ENCODE measurements at places on chromosomes 4 and X.

DNA sequence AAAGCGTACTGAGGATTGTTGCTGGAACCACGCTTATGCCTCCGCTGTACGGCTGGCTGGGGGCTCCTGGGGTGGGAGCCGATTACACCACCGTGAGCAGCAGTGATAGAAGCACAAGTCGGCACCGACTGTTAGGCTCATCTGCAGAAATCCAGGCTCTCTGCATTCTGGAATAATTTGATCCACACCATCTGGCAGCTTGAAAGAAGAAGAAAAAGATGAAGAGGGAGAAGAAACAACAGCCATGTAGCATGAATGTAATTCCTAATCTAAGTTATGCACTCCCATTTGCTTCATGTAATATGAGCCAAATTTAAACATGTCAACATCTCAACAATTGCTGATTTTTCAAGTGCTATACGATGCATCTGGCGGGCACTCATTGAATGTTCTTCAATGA lies 84.6 kb upstream of the DHX15 start:
- no peak for DNase-seq

DNA sequence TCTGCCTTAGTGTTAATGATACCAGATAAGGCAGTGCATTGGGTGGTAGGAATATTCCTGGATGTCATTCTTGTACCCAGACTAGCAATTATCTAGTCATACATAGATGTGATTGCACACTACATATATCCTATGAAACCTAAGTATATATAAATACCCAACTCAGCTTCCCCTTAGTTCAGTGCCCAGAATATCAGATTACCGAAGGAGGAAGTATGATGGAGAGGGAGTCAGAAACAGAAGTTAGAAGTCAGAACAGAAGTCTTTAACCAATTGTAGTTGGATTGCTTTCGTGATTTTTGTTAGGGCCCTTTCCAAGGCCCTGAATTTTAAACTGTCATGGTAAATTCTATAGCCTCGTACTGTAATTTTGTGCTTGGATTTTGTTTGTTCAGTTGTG lies 42.9 kb downstream of the MOB1B start:
- DNase-seq, result no peak

DNA sequence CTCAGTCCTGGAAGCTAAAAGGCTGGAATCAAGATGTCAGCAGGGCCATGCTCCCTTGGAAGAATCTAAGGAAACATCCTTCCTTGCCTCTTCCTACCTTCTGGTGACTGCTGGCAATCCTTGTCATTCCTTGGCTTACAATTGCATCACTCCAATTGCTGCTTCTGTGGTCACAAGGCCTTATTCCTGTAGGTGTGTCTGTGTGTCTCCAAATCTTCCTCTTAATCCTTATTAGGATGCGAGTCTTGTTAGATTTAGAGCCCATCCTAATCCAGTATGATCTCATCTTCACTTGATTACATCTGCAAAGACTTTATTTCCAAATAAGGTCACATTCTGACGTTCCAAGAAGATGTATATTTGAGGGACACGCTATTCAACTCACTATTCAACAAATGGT lies 52.2 kb downstream of the SMIM20 start:
- peak; percentile 77 for DNase-seq

DNA sequence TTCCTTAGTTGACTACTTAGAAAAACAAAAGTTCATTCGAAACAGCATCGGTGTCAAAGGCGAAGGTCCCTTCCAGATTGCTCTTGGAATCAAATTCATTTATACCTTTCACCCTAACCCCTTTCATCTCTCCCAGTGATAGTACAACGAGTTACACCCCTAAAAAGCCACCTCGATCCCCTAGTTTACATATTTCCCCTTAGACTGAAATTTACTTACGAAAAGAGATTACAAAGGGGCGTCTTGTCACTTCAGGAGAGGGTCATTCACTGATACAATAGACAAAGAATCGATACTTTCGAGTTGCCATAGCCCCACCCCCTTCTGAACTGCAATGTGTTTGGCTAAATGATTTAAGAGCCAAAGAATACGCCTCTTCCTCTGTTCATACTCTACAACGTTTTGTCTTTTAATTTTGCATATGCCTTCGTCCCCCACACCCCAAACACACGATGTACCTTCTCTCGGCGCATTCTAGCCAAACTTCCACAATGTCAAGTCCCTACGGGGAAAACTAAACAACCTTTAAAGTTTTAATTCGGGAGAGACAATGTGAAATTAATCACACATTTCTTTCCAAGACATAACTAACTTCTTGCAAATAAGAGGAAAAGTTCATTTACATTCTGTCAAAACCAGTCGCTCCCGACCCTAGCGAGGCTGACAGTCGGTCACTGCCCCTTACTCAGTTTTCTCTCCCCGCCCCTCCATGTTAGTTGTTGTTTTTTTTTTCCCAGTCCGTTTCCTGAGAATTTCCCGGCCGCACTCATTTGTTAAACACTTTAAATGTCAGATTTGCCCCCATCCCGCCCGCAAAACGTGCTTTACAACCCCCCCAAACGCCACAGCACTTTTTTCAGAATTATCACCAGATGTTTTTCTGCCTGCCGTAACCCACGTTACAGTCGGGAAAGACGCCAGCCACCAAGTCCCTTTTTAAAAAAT lies 88.6 kb downstream of the HPRT1 start:
- DNase-seq, result peak; percentile 35

DNA sequence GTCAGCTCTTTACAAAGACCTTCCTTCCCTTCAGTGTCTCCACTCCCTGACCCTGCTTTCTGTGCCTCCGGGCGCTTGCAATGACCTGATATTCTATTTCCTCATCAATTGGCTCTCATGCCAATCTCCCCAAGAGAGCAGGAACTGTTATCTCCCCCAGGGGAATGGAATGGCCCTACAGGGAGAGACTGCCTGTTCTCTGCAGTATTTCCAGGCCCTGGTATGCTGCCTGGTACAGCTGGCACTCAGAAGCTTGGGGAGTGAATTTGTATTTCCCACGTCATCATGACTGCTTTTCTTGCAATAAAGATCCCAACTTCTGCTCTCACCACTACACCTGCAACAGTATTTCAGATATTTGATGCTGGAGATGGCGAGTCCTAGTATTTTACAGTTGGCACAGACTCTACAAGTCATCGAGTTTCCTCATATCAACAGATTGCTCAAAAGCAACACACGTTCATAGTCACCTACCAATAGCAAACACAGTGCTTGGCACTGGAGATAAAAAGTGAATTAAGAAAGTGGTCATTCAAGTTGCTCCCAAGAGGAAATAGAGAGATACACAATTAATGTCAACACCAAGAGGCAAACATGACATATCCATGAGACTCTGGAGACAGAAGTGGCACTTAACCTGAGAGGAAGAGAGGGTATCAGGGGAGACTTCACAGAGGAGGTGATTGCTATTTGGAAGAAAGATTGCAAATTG lies 90.5 kb upstream of the EGFL6 start:
- no peak for DNase-seq

GRCh38 chrX:68833855-68834331 lies 5.1 kb downstream of the EFNB1 start:
- no peak for DNase-seq

DNA sequence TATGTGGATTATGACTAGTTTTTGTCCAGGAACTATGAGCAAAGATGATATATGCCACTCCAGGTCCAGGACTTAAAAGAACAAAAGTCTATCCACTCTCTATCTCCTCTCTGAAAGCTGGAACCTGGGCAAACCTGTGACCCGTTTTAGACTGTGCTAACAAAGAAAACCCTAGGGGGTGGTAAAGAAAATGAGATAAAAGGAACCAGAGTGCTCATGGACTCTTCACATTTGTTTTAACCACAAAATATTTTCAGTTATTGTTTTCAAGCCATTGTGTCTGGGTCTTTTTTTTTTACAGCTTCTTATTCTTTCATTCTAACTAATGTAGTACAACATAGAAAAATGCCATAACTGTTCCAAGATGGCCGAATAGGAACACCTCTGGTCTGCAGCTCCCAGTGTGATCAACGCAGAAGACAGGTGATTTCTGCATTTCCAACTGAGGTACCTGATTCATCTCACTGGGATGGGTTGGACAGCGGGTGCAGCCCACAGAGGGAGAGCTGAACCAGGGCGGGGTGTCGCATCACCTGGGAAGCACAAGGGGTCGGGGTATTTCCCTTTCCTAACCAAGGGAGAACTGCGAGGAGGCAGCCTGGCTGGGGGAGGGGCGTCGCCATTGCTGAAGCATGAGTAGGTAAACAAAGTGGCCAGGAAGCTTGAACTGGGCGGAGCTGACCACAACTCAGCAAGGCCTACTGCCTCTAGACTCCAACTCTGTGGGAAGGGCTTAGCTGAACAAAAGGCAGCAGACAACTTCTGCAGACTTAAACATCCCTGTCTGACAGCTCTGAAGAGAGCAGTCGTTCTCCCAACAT lies 45.1 kb downstream of the CHM start:
- peak; percentile 6 for DNase-seq

GRCh38 chrX:42085836-42086235 lies 162.5 kb upstream of the CASK start:
- DNase-seq, result no peak

DNA sequence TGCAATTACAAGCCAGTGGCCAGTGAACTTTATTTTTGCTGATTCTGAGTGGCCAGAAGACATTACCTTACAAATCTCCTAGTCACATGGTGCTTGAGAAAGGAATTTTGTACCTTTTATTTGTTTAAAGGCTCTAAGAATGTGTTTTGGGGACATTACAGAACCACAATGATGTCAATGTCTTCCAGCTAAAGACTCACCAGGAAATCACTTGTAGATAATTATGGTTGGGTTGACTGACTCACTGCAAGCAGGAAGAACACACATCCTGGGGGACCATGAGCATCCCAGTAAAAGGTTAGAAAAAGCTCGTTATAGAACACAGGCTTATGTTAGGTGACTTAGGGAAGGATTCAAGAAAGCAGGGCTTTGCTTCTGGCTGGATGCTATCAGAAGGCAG lies 119.4 kb upstream of the FAM9B start:
- peak; percentile 68 for DNase-seq

GRCh38 chr4:141246243-141246642 lies 25.5 kb downstream of the ZNF330 start:
- peak; percentile 85 for DNase-seq

DNA sequence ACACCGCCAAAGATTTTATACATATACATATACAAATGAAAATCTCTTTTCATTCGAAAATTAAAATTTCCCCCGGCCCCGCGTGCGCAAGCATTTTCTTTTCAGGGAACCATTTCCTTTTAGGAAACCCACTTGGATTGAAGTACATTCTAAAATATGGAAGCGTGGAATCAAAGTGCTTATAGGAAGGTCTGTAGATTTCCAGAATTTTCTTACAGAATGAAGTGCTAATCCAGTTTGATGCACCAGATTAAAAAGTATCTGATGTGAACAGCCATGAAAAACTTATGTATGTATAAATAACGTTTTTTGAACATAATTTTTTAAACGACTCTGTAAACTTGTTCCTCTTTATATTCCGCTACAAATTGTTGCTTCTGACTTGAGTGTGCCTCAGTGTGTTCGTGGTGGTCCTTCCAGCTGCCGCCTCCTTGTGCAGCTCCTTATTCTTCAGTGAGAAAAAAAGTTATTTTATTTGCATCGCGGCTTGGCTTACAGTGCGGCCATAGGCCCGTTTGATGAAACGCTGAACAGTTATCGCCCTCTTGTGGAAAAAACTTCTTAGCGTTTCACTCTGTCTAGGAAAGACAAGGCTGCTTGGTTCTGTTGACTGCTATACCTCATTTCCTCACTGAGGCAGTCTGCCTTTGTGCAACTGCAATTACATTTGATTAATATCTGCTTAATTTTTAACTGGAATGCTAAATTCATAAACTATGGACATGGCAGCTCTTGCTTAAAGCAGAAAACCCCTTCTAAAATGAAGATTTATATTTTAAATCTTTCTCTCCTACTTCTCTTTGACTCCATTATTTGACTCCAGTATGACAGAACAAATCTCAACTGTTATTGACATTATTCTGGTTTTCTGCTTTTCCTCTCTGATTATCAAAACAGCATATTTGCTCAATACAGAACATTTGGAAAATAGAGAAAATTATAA lies 4.7 kb upstream of the NKX6-1 start:
- DNase-seq, result peak; percentile 56

DNA sequence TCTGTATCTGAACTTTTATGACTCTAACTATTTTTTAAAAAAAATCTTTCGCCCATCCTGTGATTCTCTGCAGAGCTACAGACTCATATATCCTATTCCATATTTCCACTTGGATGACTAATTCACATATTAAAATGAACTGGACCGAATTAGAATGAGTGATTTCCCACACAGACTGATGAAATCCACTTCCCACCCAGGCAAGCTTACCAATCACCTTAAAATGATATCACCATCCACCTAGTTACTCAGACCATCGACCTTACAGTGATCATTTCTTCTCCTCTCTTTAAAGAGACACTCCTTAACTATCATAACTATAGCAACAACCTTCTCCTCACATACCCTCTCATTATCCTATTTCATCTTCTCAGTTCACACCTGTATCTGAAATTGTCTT lies 34.1 kb upstream of the GUCY1B1 start:
- DNase-seq, result peak; percentile 30

GRCh38 chrX:9379697-9380551 lies 84.9 kb upstream of the TBL1X start:
- DNase-seq, result peak; percentile 38

DNA sequence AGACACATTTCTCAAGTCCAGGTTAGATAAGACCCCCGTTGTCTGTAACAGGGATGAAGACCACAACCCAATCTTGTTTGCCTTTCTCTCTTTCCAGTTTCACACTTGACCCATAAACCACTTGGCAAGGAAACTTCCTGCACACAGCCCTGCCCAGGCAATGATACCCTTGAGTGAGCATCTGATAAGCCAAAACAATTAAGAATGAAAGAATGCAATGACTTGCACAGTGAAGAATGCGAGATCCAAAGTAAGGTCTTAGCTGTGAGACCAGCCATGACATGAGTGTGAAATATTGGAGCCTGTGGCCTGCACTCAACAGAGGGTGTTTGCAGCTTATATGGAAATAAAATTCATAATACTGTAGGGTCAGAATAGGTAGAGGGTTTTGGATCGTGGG lies 37.9 kb upstream of the MXRA5 start:
- DNase-seq, result peak; percentile 48

- DNase-seq, result peak; percentile 32
Observed at GRCh38 chrX:39813631-39814277, 284.0 kb downstream of the BCOR start.

DNA sequence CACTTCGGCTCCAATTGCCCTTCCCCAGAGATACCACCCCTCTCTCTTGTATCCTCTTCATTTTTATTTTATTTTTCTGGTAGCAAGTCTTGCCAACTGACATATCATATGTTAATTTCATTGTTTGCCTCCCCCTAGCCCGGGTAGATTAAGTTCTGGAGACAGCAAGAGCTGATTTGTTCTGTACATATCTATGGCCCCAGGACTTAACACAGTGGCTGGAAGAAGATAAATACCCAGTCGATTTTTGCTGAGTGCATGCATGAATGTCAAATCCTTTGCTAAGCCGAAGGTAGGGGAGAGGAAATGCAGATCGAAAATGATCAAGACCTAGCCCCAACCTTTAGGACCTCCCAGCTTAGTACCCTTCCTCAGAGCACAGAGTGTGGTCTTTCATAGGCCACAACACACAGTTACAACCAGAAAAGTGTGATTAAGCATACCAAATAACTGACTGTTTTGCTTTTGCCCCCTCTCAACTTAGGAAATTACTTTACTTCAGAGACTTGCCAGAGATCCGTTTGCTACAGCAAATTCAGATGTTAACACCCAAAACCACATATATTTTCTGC lies 58.7 kb upstream of the KLF3 start:
- no peak for DNase-seq

All from fibroblast of skin of right quadriceps (primary cell).